ENCODE measurements at places on chromosomes 3 and 15.
A peak's percentile ranks its signal among the peaks of the same experiment; 100 is the strongest.

DNA sequence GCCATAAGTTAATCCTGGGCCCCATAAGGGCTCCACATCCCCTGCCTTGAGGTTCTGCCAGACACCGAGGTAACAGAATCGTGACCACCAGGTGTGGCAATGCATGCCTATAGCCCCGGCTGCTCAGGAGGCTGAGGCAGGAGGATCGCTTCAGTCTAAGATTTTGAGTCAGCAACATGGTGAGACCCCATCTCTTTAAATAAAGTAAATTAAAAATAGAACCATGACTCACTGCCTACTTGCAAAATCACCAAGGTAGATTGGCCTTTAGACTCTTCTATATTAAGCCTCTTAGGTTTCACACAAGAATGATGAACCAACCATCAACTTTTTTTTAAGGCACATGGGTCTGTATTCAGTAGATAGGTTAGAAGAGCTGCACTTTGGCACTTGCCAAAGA is 9.7 kb downstream of the WDR5B start:
- no peak for DNase-seq

DNA sequence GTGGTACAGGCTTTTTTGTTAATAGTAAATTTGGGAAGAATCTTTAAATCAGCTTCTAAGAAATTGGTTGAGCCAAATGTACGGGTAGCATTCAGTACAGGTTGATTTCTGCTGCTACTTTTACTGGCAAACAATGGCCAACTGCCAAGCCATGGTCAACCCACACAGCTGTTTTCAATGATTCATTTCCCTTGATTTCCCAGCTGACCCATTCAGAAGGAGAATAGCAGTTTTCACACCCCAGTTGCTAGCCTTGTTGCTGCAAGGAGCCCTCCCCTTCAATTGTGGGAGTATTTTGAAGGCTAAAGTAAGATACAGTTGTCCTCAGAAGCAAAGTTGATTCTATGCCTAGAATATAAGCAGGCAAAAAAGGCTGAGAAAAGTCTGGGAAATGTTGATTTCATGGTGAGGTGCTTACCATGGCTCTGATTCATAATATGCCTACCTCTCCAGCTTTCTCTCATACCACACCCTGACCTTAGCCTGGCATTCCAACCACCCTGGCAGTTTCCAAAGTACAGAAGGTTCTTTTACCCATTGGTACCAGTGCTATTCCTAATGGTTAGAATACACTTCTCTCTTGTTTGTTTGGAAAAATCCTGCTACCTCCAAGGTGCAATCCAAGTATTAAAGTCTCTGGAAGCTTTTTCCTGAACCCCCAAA is 320.3 kb upstream of the TGFBR2 start:
- peak; percentile 1 for DNase-seq

DNA sequence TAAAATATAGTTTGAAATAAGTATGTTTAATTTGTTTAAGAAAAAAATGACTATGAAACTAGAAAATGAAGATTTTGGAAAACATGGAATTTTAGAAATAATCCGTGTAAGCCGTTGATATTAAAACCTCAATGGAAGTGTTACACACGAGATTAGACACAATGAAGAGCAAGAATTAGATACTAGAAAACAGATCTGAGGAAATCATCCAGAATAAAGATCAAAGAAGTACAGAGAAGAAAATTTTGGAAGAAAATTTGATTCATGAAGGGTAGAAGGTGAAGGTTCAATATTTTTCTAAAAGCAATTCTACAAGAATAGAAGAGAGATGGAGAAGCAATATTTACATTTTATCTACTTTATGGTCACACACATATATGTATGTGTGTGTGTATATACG is 52.5 kb upstream of the SATB1 start:
- DNase-seq = no peak

GRCh38 chr3:160790726-160791125 is 34.7 kb downstream of the PPM1L start:
- no peak for DNase-seq

- no peak for DNase-seq
Measured at GRCh38 chr3:175456466-175456865, 597.3 kb downstream of the NAALADL2 start.

DNA sequence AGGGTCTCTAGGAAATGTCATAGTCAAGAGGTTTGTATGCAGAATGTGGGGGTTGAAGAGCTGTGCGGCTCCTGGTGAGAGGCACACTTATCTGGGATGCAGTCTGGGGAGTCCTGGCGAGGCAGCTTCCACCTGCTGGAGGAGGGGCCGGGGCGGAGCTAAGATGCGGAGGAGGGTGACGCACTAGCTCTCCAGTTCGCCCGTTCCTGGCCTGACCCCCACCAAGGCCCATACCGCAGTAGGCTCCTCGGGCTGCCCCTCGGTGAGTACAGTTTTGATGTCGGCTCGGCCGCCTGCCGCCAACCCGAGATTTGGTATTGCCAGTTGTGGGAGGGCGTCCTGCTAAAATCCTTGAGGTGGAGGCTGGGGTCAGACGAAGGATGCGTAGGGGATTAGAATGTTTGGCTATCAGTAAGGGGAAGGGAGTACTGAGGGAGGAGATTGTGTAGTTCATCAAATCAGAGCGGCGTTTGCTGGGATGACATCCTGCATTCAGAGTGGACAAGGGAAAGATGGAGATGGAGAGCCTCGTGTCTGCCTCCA is at the start of gene SCG5:
Gene SCG5 (plus strand): TSS at position 194 of the 543 bp plus-strand sequence. CDS start 1,883 bp downstream, outside the sequence.
- DNase-seq = no peak
